ENCODE measurements at places on chromosomes 5 and 9.
A peak's percentile ranks its signal among the peaks of the same experiment; 100 is the strongest.

DNA sequence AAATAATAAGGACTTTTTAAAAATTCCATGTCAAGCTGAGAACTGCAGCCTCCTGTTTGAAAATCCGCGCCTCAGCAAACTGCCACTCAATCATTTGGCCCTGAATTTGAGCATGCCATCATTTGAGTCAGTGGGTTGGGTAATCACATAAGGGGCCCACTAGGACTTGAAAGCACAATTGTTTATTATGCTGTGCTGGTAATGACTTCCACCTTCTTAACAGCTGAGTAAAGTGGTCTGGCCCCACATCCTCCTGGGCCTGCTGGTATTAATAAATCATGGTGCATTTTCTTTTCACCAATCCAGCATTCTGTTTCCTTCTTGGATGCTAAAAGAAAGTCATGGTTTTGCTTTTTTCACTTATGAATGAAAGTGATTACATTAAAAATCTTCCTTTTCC lies 103.0 kb upstream of the CTSL start:
- no peak for DNase-seq

DNA sequence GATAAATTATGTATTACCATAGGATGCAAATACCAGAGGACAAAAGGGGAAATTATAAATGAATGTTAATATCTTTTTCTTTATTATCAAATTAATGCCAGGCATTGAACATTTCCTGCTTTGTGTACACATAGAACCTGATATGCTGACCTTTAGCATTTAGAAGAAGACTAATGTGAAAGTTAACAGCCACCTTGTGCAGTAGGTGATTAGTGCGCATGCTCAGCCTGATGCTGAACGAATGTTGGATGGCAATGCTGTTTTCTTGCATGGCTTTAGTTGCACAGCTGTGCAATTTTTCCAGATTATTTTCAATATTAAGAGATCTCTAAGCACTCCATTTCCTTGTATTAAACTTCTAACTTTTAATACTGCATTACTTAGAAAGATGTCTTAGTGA lies 45.5 kb downstream of the CCNH start:
- DNase-seq: no peak

GRCh38 chr5:73160239-73160671 lies 12.7 kb upstream of the TMEM174 start:
- peak; percentile 4 for DNase-seq

DNA sequence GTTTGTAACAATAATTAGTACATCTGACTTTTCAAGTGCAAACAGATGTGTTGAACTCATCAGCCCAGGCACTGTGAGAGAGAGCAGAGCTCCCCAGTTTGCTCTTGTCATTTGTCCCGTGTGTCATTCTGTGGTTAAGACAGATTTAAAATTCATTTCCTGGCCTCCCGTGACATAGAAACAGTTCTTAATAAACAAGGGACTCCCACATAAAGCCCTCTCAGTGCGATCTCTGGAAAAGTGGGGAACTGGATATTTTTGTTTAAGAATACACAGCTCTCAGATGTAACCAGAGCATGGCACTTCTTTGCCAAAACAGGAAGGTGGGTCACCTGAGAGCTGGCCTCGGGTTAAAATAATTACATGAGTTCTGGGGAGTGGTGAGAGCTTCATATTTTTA lies 58.6 kb downstream of the PRKACG start:
- DNase-seq: no peak

- no peak for DNase-seq
Observed at GRCh38 chr9:112032009-112032408, 135.4 kb downstream of the UGCG start.

DNA sequence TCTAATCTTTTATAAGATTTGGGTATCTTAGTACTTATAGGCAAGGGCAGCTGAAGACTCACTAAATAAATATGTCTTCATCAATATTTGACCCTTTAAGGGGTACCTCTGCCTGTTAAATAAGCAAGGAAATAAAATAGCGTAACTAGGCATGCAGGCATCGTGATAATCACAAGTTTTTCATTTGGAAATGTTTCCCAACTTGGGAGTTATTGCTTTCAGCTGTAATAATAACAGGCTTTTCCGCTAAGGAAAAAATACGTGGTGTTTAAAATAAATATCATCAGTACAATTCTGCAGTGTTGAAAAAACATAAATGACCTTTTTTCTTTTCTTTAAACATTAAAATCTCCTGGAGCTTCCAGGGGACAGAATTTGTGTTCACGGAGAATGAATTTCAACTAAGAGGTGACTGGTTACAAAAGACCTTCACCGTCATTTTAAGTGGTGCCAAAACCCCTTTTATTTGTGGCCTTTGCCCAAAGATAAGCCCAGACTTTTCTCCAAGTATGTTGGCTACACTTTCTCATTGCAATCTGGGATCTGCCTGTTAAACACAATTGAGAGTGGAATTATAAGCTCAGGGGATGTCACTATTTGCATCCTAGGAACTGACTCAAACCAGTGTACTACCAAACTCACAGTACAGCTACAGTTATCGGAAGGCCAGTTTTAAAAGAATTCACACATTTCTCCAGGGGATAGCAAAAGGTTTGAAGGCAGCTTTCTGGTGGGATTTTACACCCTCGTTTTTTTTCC lies 218.6 kb downstream of the FBXL7 start:
- no peak for DNase-seq

GRCh38 chr5:124289130-124289529 lies 457.3 kb downstream of the ZNF608 start:
- no peak for DNase-seq

DNA sequence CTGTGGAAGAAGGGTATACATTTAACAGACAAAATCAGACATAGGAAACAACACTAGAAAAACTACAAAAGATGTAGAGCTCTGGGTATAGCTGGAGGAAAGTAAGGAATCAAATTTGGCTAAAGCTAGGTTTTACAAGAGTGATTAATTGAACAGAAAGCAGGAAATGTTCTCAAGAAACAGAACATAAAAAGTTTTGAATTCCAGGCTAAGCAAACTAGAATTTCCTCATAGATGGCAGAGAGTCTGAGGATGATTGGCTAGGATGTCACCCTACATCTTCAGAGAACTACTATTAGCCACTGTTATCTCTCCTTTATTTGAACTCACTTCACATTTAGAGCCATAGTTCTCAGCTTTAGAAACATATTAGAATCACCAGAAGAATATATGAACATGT lies 502.1 kb upstream of the PAPPA start:
- DNase-seq: no peak

DNA sequence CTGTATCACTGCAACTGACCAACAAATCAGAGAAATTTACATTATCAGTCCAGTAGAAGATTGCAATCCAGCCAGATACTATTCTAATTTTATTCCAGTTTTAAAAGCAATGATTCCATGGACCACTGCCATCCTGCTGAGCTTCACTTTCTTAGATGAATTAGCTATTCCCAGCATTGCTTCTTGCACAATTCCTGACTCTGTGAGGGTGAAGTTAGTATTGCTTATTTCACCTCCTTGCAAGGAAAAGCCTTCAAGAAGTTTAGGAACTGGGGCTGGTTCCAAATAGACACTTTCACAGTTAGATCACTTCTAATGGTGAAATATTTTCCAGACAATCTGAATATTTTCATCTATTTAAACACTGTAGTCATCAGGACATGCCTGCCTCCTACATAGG lies 338.6 kb upstream of the TNC start:
- no peak for DNase-seq

DNA sequence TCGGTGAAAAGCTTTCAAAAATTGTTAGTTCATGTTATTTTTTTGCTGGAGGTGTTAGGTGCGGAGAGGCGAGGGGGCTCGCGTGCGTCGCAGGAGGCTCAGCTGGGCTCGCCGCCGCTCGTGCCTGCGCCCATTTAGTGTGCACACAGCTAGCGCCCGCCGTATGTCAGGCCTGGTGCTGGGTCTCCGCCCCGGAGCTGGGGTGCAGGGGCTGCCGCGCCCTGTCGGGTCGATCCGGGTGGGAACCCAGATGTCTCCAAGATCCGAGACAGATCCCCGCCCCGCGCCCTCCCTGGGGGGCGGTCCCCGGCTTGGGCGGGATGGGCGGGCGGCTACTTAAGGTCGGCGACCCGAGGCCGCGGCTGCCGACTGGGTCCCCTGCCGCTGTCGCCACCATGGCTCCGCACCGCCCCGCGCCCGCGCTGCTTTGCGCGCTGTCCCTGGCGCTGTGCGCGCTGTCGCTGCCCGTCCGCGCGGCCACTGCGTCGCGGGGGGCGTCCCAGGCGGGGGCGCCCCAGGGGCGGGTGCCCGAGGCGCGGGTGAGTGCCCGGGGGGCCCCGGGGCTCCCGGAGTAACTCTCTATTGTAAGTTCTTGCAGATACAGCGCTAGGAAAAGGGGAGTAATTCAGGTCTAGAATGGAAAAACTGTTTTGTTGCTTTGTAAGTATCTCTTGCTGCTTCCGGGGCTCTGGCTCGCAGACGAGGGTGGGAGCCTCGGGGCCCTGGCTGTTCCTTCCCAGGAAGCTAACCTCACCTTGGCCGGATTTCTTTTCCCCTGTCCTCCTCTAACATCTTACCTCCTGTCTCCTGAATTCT lies 31.7 kb downstream of the GSN start:
- DNase-seq: peak; percentile 53

- DNase-seq: peak; percentile 61
Observed at GRCh38 chr9:35696520-35697215, 6.9 kb upstream of the TPM2 start.

DNA sequence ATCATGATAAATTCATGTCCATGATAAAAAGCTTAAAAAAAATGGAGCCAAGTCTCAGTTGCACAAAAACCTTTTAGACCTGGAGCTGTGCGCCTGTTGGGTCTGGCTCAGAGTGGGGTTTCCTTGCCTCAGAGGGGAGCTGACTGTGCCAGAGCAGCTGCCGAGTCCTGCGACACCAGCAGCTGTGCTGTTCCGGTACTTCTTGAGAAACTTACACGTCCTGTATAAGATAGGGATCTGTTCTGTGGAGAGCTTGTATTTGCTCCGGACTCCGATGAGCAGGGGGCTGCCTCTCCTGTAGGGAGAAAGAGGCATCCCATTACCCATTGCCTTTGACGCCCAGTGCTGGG lies 28.6 kb downstream of the GFPT2 start:
- no peak for DNase-seq

GRCh38 chr5:91586232-91586631 lies 203.1 kb upstream of the ARRDC3 start:
- DNase-seq: no peak

DNA sequence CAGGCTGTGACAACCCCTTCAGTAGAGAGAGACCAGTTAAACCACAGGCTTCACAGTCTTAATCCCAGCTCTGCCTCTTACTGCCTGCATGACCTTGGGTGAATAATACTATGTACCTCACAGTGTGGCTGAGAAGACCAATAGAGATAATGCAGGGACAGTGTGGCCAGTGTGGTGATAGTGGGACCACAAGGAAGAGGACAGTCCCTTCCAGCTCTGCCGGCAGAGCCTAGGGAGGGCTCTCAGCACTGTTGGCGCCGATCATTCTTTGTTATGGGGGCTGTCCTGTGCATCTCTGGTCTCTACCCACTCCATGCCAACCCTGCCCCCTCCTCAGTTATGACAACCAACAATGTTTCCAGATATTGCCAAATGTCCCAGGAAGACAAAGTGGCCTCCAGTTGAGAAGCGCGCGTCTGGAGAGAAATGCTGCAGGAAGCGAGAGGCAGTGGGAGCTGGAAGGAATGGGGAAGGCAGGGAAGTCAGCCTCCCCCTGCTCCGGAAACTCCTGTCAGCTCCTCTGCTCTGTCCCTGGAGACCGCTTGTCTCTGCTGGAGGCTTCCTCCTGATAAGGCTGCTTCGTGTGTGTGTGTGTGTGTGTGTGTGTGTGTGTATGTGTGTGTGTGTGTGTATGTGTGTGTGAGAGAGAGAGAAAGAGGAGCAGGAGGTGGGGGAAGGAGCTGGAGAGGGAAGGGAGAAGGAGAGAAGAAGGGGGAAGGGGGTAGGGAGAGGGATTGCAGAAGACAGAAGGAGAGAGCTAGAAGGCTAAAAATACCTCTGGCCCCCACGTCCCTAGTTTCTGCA lies 31.8 kb upstream of the FABP6 start:
- DNase-seq: peak; percentile 69

DNA sequence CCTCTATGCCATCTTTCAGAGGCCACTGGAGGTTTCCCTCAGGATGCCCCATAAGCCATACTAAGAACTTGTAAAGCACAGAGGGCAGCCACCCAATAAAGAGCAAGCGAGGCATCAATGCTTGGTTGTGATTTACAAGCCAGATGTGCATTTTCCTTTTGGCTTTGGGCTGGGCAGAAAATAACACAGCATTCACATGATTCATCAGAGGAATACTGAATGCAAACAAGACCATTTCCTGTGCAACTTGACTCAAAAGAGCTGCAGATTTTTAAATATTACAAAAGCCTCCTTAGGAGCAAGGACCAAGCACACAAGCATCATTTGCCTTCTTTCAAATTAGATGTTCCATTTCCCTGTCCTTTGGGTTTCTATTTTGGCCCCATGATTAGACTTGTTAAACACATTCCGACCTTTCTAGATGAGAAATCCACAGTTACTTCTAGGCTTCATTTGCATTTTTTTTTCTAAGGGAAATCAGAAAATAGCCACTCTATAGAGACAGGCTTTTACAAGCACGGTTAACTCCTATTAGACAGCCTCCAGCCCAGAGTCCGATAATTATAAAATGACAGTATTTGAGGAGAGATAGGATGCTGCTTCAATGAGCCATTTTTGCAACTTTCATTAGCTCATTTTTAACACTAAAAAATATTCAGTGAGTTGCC lies 207.8 kb downstream of the SEMA5A start:
- DNase-seq: no peak

DNA sequence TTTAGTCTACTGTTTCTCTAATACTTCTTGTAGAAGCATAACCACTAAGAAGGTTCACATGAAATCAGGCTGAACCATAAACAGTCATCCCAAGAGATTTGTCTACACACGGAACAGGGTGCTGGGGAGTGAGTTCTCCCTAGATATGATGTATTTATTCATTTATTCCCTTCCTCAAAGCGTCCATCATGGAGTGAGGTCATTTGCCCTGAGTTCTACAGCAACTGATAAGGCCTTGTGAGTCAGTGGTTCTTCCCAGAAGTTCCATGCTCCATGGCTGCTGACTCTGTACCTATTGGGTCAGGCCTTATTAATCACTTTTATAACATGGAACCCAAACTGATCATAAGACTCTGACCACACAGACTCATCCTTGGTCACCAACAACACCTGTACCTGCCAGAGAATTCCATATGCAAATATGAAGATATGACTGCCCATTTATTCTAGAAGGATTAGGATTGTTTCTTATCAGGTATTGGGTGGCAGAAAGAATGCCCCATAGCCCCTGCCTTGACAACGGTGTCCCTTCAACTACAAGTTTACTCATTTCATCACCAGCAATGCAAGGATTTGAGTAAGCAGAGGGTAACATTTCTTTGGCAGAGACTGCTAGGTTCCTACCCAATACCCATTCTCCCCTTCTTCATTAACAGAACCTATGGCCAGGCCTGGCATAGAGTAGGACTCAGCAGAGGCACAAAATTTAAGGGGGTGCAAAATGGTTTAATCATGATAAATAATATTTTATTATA lies 118.1 kb downstream of the LHFPL2 start:
- DNase-seq: peak; percentile 58
